Left lung (tissue), 14 donors: ENCODE measurements at places on chromosomes 16 and 17.

DNA sequence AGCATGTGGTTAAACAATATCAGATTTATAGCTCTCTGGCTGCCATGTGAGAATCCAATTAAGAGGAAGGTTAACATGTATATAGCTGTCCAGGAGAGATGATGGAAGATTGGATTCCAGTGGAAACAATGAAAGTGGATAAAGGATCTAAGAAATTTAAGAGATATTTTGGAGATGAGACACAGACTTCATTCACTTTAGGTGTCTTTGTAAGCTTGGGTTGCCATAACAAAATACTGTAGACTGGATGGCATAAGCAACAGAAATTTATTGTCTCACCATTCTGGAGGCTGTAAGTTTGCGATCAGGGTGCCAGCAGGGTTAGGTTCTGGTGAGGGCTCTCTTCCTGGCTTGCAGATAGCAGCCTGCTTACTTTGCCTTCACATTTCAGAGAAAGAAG is 155.9 kb upstream of the MYOCD start:
- DNase-seq = no peak

- DNase-seq = no peak
Observed at GRCh38 chr16:13767215-13767614, 152.7 kb upstream of the ERCC4 start.

DNA sequence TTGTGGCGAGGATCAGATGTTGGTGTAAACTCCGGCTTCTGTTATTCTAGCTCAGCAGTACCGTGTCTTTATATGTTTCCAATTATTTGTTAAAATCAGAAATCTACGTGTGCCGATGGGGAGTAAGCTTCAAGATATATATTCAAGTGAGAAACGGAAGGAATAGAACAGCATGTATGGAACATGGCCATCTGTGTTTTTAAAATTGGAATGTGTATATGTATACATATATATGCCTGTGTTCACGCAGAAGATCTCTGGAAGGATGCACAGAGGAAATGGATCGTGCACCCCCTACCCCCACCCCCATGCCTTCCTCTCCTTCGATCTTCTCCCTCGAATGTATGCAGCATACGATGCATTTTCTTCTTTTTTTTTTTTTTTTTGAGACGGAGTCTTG is 7.7 kb upstream of the SNN start:
- DNase-seq = no peak

- DNase-seq = no peak
Observed at GRCh38 chr16:46922239-46922638, 38.1 kb downstream of the GPT2 start.

- no peak for DNase-seq
Observed at GRCh38 chr16:27737513-27737912, 187.6 kb downstream of the KATNIP start.

DNA sequence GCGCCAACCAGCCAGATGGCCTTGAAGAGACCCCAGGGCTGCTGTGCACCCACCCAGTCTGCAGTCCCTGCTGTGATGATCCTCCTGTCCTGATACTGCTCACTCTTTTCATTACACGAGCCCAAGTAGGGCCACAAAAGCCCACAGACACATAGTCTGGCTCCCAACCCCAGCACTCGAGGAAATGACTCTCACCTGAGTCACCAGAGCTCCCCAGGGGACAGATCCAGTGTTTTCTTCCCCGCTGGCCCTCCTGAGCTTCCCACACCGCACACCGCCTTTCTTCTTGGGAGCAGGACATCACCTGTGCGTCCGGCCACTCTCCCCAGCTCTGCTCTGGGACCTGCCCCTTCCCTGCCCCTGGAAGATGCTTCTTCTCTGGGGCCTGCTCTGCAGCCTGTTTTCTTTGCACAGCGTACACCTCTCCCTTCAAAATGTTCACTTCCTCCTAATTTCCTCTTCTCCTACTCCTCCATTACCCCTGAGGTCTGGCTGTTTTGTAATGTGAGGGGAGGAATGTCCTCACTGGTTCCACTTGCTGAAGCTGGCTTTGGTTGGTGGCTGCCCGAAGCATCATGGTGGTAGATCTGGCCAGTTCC is 2.0 kb upstream of the SCN4A start:
- no peak for DNase-seq

GRCh38 chr17:42111871-42112551 is 503 bp downstream of the DHX58 start:
- no peak for DNase-seq
